ENCODE measurements at places on chromosomes 12 and 14.

DNA sequence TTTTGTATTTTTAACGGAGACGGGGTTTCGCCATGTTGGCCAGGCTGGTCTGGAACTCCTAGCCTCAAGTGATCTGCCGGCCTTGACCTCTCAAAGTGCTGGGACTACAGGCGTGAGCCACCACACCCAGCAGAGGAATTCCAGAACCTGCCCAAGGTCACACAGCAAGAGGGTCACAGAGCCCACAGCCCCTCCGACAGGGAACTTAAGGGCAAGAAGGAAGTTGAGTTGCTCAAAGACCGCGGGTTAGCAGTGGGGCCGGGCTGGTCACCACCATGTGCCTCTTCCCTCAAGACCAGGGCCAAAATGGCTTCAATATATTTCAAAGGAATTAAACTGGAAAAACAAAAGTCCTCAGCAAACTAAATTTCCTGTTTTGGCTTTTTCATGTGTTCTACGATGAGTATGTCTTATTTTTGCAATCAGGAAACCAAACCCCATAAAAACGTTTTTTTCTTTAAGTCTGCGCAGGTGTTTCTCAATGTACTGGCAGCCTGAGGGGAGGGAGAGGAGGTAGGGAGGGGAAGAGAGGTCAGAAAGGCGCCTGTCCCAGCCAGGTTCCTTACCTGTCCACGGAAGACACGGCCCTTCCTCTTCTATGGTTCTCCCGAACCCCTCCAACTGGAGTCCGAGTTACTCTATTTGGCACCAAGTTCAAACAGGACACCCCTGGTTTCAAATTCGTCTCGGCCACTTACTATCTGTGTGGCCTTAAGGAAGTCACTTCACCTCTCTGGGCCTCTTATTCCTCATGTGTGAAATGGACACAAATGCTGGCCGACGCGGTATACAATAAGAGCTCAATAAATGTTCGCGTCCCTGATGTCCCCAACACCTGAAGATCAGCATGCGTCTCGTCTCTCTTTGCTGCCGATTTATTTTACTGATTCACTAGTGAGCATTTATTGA lies 778 bp downstream of the SLC8B1 start:
- no peak for DNase-seq

- no peak for DNase-seq
Measured at GRCh38 chr12:45336331-45336730, 120.4 kb downstream of the ANO6 start.

DNA sequence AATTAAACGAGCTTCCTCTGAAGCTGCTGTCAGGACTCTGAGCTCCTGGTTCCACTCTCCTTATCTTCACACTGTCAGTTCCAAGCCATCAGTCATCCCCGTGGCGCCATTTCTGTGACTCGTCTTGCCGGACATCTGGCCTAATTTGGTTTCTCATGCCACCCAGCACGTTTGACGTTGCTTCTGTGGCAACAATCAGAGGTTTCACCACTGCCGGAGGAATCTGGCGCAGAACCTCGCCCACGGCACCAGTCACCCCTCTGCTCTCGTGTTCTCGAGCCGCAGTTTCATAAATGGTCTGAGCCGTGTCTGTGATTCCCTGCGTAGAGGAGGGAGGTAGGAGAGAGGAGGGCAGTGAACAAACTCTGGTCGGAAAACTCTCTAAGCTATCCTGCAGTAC lies 29.7 kb downstream of the BDKRB1 start:
- DNase-seq = no peak

DNA sequence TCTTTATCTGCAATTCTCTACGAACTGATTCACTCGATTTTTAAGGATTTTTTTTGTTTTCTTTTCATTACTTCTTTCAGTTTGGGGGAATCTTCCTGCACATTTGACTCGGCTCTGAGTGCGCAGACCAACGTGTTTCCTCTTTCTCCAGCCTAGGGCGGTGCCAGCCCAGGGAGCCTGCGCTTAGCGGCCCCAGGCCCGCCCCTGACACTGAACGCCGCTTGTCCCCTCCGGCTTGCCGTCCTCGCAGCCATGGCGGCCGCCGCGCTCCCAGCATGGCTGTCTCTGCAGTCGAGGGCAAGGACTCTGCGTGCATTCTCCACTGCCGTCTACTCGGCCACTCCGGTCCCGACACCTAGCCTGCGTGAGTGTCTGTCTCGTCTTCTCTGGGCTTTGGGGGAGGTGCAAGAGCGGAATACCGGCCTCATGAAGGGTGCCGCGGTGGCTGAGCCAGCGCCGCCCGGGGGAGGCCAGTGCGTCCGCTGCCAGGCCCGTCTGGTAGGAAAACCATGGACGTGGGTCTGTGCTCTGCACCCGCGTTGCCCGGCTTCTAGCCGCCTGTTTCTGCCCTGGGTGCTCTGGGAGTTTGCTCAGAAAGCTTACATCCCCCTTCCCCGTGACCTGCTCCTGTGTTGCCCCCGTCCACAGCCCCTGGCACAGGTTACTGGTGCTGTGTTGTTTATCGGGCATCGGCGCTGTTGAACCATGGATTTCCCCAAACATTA lies at the start of gene MRPS35:
Gene MRPS35, plus strand, starts transcription at position 241 of the 725 bp plus-strand sequence. Its CDS starts 12 bp downstream, at position 253.
- DNase-seq = peak; percentile 80

DNA sequence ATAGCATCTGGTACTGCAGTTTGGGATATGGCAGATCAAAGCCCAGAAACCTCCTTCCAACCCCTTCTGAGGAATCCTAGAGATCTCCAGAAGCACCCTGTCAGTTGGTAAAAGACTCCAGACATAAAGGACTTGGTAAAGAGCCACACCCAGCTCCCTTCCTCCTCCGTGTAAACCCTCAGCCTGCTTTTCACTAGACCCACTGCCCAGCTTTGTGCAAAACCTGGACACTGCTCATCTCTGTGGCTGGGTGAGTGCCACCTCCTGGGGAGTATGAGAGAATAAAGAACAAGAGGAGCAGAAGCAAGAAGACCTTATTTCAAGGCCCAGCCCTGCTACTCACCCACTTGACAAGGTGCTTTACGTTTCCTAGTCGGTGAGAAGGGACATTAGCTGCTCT lies 33.0 kb downstream of the ANO2 start:
- no peak for DNase-seq

Measured in stimulated activated CD4-positive, alpha-beta T cell treated with anti-CD3 and anti-CD28 coated beads, TNF-alpha, amount 100 ng/mL, for 4 hours (primary cell).